Neural progenitor cell (in vitro differentiated cells): ENCODE measurements at places on chromosomes 11 and 22. TPM values are rescaled to one million over a fixed set of nuclear protein-coding genes. Genes with fewer than 3 reads are reported as not detected.
A peak's percentile ranks its signal among the peaks of the same experiment; 100 is the strongest.

- no peak within 1 kb of the TSS for H3K27ac ChIP-seq
- H3K27me3 ChIP-seq, result peaks cover 24% of the 10 kb centered on the region
- DNase-seq, result peak; percentile 73
- peak within 1 kb of the TSS; percentile 91 for H3K4me3 ChIP-seq
- no peaks in the 10 kb centered on the region for H3K36me3 ChIP-seq
- peaks cover 14% of the 10 kb centered on the region for H3K4me1 ChIP-seq
These were observed at the start of gene LRP5 for GRCh38 chr11:68312117-68312779. Gene LRP5, plus strand, starts transcription at chr11:68312591. Its CDS starts 124 bp downstream, at chr11:68312715.

DNA sequence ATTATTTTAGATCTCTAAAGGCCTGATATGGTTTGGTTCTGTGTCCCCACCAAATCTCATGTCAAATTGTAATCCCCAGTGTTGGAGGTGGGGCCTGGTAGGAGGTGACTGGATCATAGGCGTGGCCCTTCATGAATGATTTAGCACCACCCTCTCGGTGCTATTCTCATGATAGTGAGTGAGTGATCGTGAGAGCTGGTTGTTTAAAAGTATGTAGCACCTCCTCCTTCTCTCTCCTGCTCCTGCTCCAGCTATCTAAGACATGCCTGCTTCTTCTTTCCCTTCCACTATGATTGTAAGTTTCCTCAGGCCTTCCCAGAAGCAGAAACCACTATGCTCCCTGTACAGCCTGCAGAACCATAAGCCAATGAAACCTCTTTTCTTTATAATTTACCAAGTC, 114.1 kb downstream of the SERGEF start:
- H3K4me1 ChIP-seq, result no peaks in the 10 kb centered on the region
- no peak for DNase-seq
- H3K27ac ChIP-seq, result no peak overlapping the region
- no peaks in the 10 kb centered on the region for H3K36me3 ChIP-seq
- no peaks in the 10 kb centered on the region for H3K27me3 ChIP-seq

DNA sequence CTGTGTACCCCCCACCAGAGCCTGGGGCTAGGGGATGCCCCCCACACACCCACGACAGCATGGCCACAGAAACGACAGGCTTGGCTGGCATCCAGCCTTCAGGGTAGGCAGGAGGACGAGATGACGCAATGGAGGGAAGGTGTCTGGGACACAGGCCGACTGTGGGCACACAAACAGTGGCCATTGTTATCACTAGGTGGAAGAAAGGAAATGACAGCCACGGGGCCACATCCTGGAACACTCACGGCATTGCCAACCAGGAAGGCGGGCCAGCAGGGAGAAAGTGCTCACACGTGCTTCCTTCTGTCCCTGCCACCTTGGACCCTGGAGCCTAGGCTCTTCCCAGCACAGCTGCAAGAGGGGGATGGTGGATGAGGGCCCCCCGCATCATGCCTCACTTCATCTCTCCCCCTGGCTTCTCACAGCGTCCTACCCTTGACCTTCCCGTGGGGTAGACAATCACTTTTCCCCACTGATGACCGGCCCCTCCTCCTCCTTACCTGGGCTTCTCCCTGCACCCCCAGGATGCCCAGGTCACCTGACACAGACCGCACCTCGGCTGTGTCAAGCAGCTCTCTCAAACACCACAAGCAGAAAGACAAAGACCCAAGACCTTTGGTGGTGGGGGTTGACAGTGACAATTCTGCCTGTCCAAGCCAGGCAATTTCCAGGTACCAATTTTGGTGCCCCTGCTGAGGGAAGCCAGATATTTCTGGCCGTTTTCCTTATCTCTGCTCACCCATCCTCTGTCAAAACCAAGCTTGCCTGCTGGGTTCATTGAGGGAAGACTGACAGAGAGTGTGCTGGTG, 8.6 kb downstream of the PLA2G6 start:
- H3K27me3 ChIP-seq, result no peaks in the 10 kb centered on the region
- no peak overlapping the region for H3K27ac ChIP-seq
- H3K4me3 ChIP-seq, result no peak overlapping the region
- no peaks in the 10 kb centered on the region for H3K36me3 ChIP-seq

The SLC22A25 gene
- total RNA-seq, result not detected in 2 replicates

DNA sequence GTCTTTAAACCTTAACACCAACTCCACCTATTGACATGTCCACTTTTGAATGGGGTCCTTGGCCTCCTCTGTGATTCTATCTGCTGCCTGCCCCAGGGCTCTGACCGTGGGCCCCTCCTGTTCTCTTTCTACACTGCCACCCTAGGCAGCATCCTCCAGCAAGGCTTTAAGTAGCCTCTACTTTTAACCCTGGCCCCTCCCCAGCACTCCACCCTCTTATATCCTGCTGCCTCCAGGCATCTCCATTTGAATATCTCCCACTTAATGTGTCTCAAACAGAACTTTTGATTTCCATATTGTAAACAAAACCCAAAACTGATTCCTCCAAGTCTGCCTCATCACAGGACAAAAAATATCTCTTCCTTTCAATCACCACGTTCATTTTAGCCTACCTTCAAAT, 90.5 kb upstream of the ARHGAP32 start:
- H3K27me3 ChIP-seq, result peaks cover 27% of the 10 kb centered on the region
- peaks cover 21% of the 10 kb centered on the region for H3K4me1 ChIP-seq
- no peaks in the 10 kb centered on the region for H3K36me3 ChIP-seq
- no peak overlapping the region for H3K4me3 ChIP-seq
- H3K27ac ChIP-seq, result no peak overlapping the region
